ENCODE measurements at places on chromosomes 7 and 10.
A peak's percentile ranks its signal among the peaks of the same experiment; 100 is the strongest.

- DNase-seq: no peak
Observed at GRCh38 chr7:707296-708000, 19.1 kb upstream of the DNAAF5 start.

- DNase-seq: no peak
Observed at GRCh38 chr7:151468217-151469018, 28.5 kb upstream of the CRYGN start.

- DNase-seq: no peak
Observed at GRCh38 chr10:122328676-122329075, 45.8 kb upstream of the PLEKHA1 start.

DNA sequence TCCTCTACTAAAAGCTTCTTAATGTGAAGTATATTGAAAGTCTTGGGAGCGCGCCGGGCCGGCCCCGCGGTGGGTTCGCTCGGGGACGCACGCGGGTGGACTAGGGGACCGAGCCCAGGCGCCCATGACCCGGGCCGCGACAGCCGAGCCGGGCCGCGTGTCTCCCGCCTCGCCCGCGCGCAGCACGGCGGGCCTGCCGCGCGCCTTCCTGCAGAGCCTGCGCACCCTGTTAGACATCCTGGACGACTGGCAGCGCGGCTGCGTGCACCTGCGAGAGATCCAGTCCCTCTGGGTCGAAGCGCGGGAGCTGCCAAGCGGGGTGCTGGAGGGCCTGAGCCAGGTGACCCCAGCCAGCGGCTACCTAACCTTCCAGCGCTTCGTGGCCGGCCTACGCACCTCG, 25.4 kb upstream of the ZNF735 start:
- no peak for DNase-seq

DNA sequence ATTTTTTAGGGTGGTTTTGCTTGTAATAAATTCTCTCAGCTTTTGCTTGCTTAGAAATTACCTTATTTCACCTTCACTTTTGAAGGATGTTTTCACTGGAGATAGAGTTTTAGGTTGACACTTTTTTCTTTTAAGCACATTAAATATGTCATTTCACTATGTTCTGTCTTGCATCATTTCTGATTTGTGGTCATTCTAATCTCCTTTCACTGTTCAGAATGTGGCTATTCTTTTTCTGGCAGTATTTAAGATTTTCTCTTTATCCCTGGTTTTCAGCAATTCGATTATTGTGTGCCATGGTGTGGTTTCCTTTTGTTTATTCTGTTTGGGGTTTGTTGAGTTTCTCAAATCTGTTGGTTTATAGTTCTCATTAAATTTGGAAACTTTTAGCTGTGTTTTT, 1065.6 kb downstream of the KCNMA1 start:
- no peak for DNase-seq

DNA sequence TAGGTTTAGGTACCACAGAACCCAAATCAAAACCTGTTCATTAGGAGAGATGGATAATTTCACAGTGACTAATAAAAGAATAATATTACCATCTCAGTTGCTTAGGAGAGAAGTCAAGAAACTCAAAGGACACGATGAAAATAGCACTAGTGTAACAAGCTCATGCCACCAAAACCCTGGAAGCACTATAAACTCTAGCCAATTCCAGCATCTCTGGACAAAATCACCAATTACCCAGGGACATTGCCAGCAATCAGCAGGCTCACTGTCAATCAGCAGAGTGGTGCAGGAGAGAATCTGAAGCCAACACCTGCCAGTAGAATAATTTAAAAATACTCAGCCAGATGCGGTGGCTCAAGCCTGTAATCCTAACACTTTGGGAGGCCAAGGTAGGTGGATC, 88.9 kb downstream of the ARMH3 start:
- DNase-seq: no peak

- peak; percentile 42 for DNase-seq
Observed at GRCh38 chr7:99040104-99040958, 103.6 kb downstream of the SMURF1 start.

DNA sequence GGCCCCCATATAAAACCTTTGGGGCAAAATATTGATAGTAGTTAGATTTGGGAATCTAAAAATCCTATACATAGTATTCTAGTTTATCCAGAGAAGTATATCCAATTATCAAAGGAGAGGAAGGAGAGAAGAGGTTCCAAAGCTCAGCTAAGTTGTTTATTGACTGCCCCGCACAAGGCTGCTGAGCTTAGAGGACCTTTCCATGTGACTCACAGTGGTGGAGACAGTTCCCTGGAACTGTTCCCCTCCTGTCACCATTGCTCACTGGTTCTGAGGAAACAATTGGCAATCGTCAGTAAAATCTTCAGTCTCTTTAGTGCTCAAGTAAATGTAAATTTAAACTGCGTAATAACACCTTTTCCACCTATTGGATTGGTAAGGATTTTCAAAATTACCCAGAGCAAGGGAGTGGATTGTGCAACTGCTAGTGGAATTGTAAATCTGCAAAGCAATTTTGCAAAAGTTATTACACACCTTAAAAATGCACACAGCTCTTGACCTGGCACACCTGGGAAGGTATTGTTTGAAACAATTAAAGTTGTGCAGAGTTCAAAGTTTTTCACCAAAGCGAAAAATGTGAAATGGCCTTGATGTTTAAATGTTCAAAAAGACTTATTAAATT, 63.1 kb downstream of the EEPD1 start:
- DNase-seq: no peak

DNA sequence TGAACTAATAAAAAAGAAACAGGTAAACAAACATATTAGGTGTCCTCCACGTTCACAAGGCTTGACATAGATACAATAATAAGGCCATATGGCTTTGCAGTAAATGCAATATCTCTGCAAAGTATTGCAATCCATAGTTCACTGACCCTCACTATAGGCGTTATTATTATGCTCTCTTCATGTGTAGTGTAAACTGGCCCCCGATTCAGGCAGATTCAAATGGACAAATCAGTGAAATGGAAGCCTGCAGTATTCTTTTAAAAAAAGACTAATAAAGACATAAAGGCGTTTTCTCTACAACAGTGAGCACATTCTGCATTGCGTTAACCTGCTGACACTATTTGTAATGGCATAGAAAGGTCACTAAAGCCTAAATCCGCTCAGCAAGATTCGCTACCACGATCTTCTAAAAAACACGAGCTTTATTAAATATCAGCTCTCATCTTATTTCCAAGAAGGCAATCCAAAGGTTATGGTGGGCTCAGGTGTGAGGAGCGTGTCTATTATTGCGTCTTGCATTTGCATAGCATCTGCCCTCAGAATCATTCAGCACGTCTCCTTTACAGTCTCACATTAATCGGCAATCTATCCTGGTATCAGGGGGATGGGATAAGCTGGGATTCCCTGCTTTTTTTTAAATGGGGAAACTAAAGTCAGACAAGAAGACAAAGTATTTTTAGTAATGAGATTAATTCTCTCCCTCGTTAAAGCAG, 36.2 kb downstream of the FRMD4A start:
- DNase-seq: no peak
